ENCODE measurements at places on chromosomes 7 and 10.

GRCh38 chr10:60518745-60519144 is 129.1 kb upstream of the ANK3 start:
- DNase-seq = no peak

- no peak for DNase-seq
Observed at GRCh38 chr7:66781408-66782090, 41.0 kb downstream of the RABGEF1 start.

DNA sequence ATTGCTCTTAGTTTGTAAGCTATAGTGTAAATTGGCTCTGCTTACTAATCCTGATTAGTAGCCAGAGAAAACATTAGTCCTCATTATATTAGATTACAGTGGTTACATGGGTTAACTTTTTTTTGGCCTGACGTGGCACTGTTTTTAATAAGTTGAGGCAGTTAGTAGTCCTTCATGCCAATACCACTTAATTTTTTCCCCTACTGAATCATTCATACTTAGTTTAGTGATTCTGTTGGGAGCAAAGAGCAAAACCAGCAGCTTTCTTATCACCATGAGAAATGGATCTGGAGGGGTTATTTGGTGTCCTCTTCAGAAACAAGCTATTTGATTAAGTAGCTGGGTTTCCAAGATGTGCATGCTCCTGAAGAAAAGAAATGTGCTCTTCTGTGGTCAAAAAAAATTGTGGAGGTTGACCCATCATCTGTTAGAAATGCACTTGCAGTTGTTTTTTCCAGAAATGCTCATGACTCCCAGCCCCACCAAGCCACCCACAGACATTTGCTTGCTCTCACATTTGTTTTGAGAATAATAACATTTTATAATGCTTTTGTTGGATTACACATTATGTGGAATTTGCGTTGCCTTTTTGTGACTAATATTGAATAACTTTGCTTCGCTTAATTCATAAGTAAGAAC is 258.5 kb downstream of the HDAC9 start:
- no peak for DNase-seq

DNA sequence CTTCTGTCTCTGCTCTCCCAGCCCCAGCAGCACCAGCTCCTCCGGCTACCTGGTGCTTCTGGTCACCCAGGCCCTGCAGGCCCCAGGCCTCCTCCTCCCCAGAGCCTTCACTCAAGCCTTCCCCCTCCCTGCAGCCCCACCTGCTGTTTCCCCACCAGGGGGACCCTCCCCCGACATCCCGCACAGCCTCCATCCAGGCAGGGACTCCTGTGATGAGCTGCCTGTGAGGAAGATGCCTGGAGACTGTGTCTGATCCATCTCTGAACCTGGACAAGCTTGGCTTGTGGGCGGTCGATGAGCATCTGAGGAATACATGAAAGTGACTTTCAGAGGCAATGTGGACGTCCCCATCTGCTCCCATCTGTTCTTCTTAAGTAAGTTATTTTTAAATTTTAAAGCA is 45.0 kb downstream of the RAMP3 start:
- no peak for DNase-seq

GRCh38 chr10:131897297-131897899 is 3.4 kb upstream of the PPP2R2D start:
- DNase-seq = no peak

- DNase-seq = no peak
Observed at GRCh38 chr10:113348694-113349093, 204.2 kb upstream of the HABP2 start.

DNA sequence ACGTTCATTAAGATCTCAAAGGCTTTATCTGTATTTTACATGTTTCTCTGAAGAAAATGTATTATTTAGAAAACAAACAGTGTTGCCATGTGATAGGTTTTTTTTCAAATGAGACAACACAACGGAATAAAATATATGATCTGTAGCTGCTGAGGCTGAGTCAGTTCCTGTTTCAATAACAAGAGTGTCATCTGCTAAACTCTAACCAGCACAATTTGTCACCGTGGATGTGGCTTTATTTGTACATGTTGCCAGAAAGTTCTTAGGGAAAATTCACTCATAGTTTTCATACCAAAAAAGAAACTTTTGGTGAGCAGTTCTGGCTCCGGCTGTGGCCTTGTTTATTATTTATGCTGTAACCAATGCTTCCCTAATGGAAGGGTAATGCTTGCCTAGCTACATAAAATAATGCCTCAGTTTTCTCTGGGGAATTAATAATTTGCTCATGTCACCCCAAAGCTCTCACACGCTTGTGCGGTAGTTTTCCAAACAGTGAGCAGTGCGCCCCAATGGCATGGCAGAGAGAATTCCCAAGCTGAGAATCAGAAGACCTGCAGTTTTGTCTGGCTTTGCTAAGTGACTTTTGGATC is 20.3 kb upstream of the KLF6 start:
- no peak for DNase-seq

DNA sequence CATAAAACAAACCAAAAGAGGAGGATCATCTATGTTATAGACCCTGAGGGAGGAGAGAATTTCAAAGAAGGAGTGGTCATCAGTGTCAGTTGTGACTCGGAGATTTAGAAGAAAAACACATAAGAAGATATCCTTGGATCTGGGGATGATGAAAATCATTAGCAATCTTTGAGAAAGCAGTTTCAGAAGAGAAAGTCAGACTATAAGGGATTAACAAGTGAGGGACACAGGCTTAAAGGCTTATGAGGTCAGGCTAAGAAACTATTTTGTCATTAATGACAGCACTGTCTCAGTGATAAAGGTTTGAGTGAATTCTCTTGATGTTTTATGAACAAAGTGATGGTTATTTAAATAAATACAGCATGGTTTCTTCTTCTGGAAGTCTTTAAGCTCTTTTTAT is 6.1 kb upstream of the GPR85 start:
- no peak for DNase-seq

DNA sequence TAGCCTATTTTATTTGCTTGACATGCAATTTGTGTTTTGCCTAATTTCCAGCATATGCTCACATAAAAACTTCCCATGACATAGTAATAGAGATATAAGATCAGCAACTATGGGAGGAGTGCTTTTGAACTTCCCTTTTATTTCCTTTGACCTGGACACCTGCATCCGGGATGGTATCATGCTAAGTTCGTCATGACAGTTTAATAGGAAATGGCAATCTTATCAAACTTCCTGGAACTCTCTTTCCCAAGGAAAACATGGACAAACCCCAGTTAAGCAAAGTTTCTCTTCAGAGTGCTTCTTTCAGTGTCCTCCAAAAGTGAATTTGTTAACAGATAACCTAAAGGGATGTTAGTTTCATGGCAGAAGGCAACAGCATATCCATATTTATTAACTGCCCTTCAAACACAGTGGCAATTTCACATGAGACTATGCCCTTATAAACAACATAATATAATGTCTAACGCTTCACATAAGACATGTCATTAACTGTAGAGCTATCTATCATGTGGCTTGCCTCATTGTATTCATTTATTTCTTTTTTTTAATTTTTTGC is 474.7 kb upstream of the SEMA3A start:
- DNase-seq = no peak

- DNase-seq = no peak
Observed at GRCh38 chr10:124459395-124459794, 2.2 kb upstream of the LHPP start.

GRCh38 chr7:142412551-142413193 is 154.8 kb upstream of the PRSS58 start:
- DNase-seq = peak; percentile 38

DNA sequence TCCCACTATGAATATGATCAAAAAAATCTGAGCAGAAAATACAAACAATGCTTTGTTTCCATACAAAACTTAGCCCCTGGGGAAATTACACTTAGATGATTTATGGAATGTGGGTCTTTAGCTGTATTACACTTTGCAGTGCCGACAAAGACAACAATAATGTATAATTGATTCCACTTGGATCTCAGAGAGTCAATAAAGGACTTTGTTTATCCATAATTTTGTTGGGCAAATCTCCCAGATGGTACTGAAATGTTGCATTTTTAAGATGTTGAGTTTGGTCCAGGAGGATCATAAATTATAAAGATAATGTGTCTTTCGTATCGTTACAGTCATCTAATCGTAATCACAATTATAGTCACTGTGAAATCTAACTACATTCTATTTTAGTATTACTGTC is 66.9 kb upstream of the DOCK1 start:
- DNase-seq = no peak

DNA sequence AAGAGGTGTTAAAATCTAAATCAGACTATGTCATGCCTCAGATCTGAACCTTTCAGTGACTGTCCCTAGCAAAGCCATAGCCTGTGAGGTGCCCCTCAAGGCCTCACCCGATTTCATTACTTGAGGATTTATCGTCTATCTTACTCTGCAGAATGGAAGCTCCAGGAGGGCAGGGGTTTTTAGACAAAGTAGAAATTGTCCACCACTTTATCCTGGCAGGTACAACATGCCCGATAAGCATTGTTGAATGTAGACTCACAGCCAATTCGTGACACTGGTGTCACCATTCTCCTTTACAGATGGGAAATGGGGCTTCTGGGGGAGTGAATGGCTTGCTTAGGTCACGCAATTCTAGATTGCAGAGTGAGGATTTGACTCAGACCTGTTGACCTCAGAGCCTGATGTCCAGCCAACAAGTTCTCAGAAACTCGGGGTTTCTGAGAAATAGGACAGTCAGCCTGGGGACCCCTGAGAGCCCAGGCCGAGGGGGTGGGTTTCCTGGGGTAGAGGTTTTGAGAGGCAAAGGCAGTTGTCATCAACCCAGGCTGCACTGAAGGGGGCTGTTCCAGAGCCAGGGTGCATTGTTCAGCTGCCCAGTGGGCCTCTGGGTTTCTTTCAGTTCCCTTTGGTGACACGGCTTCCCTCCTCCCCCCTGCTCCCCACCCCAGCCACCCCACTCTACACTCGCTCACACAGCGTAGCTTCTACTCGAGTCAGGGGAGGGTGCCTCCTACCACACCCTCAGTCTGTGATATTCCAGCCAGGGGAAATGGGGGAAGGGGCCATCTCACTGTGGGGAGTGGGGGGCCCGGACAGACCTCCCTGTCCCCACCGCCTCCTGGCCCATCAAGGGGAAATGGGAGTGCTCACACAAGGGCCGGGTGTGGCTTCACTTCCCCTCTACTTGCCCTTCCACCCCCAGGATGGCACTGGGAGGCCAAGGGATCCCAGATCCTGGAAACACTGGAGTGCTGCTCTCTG is 3.1 kb upstream of the IRF5 start:
- DNase-seq = no peak

DNA sequence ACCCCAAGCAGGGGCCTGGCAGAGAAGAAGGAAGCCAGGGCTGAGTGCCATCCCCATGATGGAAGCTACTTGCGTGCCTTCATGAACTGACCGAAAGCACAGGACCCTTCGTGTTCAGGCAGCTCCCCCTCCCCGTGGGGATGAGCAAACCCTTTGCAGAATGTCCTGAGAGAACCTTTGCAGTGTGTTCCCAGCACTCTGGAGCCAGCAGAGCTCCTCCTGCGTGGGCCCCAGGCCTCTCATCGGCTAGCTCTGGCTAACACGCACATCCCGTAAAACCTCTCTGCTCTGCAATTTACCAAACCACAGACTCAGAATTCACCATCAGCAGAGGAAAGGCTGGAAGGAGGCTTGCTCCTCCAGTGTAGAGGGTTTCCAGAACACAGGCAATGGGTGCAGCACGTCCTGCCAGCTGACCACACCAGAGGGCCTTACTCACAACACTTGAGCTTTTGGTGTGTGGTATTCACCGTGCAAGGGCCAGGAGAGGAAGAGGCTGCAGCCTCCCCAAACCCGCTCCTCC is 3.1 kb downstream of the SH3PXD2A start:
- no peak for DNase-seq

- no peak for DNase-seq
Observed at GRCh38 chr7:4796453-4796852, 21.0 kb downstream of the AP5Z1 start.

- no peak for DNase-seq
Observed at GRCh38 chr7:51034521-51035264, 252.0 kb upstream of the GRB10 start.

- DNase-seq = no peak
Observed at GRCh38 chr7:157244516-157245294, 92.1 kb upstream of the DNAJB6 start.
